Thyroid gland (tissue), 4 donors: ENCODE measurements at places on chromosomes 13 and 19. TPM values are rescaled to one million over a fixed set of nuclear protein-coding genes. Genes with fewer than 3 reads are reported as not detected.
A peak's percentile ranks its signal among the peaks of the same experiment; 100 is the strongest.

The PLPPR3 gene
- total RNA-seq, result not detected

The WTIP gene
- 22.1 TPM for total RNA-seq

The KLK15 gene
- 0.81 TPM for total RNA-seq

- no peaks in the 10 kb centered on the region for H3K4me1 ChIP-seq
- DNase-seq, result peak; percentile 7
- H3K27ac ChIP-seq, result no peak overlapping the region
- no peaks in the 10 kb centered on the region for H3K27me3 ChIP-seq
- H3K36me3 ChIP-seq, result no peaks in the 10 kb centered on the region
- H3K4me3 ChIP-seq, result no peak overlapping the region
These were observed 43.4 kb upstream of the XPO4 start for GRCh38 chr13:20945952-20946383.
